ENCODE measurements at places on chromosomes 1 and 21.

- no peak for DNase-seq
These were observed 738 bp upstream of the CDC42BPA start for GRCh38 chr1:227318853-227319607.

GRCh38 chr1:32989160-32990050 lies 24.8 kb upstream of the RNF19B start:
- DNase-seq = no peak

DNA sequence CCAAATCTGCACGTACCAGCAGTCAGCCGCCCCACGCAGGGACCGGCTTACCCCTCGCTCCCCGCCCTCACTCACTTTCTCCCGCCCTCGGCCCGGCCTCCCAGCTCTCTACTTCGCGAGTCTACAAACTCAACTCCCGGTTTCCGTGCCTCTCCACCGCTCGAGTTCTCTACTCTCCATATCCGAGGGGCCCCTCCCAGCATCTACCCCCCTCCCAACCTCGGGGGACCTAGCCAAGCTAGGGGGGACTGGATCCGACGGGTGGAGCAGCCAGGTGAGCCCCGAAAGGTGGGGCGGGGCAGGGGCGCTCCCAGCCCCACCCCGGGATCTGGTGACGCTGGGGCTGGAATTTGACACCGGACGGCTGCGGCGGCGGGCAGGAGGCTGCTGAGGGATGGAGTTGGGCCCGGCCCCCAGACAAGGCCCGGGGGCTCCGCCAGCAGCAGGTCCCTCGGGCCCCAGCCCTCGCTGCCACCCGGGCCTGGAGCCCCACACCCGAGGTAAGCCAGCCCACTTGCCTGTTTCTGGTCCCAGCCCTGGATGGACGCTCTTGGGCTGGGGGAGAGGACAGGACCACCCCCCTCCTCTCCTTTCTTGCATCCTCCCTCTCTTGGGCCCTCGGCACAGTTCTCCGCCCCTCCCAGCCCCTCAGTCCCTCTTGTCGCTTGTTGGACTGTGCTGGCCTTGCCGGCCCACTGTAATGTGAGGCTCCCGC lies at the start of gene ARTN:
ARTN (plus strand) TSS at position 416 of the 715 bp plus-strand sequence. CDS start 1,856 bp downstream, outside the sequence.
- DNase-seq = no peak

DNA sequence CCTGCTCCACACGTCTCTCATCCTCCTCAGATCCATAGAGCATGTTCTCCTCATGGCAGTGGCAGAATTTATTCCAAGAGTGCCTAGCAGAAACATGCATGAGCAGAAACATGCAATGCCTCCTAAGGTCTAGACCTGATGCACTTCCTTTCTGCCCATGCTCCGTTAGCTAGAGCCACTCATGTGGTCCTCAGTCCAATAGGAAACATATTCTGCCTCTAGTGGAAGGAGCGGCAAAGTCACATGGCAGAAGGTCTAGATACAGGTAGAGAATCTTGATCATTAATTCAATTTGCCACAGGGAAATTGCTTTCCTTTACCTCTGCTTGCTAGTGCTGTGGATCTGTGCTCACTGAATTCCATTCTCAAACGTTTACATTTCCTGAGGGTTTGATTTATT lies 130.4 kb downstream of the KIF26B start:
- no peak for DNase-seq

DNA sequence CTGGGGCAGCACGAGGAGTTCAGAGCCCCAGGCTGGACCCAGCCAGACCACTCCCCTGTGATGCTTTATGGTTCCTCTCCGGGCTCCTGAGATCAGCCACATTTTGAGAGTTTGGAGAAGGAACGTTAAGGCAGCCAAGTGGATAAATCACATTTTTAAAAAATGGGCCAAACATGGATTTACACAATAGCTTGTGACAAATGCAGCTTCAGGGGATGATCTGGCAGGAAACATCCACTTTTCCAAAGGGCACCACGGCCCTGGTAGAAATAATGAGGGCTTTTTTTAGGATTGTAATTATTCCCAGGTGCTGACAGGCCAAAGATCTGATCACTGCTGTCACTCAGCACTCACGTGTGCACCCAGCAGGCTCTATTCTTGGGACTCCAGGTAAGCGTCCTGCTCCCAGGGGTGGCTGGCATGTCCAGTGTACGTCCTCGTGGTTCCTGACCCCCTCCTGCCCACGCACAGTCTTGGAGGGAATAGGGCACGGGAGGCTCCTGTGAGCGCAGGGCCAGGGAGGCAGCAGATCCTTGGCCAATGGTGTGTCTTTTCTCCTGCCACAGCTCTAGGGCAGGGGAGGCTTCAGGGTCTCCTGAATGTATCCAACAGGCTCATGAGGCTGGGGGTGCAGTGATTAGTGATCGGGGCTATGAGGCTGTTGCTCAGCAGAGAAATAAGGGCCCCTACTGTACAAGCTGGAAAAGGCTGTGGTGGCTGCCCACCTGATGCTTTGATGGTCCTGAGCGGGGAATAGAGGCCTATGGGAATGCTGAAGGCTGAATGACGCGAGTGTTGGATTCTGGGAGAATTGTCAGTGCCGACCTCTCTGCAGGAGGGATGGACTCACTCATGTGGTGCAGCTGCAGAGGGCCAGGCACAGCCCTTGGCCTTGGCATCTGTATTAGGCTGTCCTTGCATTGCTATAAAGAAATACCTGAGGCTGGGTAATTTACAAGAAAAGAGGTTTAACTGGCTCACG lies 415.7 kb downstream of the PTPRU start:
- DNase-seq = no peak

- DNase-seq = peak; percentile 29
These were observed at the start of gene CELF3 for GRCh38 chr1:151716771-151717631. TSS of gene CELF3 (minus strand) at chr1:151716803. CDS start at chr1:151716020, 783 bp downstream.

- DNase-seq = no peak
These were observed 52.8 kb upstream of the LYPLAL1 start for GRCh38 chr1:219120624-219121544.

- DNase-seq = no peak
These were observed 63.2 kb downstream of the NENF start for GRCh38 chr1:212495766-212496494.

DNA sequence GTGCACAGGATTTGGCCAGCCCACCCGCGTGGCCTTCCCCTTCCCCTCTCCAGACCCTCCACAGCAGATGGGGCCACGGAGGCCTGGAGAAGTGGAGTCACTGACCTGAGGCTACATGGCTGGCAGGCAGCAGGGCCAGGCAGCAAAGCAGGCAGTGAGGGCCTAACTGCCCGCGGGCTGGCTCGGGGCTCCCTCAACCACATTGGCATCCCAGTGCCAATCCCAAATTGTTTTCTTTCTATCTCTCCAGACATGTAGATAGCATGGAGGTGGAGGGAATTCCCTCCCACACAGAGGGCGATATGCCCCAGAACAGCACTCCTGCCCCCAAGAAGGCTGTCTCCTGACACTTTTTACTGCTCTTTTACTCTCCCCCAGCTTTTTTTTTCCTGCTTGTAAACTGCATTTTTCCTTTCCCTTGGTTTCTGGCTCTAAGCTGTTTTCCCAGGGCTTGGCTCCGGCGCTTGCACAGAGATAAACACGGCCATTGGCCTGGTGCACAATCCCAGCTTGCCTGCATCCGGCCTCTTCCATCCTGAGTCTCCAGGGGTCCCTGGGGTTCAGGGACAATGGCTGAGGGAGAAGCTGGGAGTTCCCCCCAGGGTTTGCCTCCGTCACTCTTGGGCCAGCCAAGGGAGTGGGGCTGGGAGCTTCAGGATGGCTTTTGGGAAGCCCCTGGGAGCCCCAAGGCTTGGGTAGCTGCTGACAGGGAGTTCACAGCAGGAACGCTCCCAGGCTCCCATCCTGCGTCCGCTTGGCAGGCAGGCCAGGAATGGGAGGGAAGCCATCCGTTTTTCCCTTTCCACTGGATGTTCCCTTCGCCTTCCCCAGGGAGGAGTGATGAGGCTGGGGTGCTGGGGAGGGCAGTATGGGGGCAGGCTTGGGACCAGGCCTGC lies 7.0 kb downstream of the EPHX1 start:
- no peak for DNase-seq

- no peak for DNase-seq
These were observed 39.3 kb upstream of the EXOSC10 start for GRCh38 chr1:11138952-11139351.

DNA sequence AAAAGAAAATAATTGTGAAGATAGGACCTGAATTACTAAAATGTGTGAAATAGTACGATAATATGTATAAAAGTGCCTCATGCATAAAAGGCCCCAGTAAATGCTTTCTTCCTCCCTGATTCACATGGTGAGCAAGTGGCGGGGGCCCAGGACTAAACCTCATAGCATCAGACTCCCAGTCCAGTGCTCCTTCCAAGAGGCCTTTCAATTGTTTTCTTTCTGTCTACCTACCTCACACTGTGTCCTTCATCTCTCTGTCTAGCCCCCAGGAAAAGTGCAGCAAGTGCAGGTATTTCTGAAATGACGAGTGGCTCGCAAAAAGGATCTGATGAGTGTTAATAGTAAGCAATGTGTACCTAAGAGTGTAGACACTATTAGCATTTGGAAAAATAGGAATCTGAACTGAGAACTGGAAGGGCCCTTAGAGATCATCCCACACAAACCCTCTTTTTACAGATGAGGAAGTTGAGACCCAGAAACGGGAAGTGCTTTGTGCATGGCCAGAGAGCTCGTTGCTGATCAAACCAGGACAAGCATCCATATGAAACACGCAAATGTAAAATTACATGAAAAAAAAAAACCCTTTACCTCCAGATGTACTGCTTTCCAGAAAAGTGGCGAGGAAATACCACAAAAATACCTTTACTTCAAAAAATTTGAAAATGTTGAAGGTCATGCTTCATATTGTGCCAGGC lies 118.2 kb upstream of the HOOK1 start:
- no peak for DNase-seq

Measured in GM19239 (cell line).